NCI-H524 (cell line): ENCODE measurements at places on chromosomes 1 and 21.

DNA sequence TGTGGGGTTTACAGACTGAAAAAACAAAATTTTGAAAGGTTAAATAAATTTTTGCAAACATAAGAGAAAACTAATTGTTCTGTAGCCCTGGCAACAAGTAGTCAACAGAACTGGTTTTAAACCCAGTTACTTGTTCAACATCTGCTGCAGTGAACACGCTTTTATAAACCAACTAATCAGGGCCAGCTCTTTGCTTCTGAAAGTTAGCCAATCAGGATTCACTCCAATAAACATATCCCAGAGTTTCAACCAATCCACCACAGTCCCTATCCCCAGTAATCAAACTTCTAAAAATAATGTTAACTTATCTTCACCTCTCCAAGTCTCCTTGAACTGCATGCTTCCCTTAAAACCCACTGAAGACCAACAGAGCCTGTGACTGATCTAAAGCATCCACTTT lies 306.6 kb downstream of the CTH start:
- DNase-seq, result no peak

DNA sequence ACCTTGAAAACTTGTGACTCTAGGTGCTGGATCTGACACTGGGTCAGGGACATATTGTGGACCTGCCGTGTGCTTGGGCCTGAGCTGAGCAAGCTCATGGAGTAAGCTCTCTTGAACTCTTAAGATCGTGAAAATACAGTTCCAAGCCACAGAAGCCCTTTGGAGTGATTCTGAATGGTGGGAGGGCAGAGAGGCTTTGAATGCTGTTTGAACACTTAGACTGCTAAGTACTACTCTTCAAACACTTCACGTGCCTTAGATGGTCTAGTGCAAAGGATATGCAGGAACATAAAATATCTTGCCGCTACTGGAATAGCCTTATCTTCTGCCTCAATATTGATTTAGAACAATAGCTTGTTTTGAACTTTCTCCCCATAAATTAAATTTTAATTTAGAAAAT lies 21.6 kb downstream of the ROR1 start:
- peak; percentile 68 for DNase-seq

DNA sequence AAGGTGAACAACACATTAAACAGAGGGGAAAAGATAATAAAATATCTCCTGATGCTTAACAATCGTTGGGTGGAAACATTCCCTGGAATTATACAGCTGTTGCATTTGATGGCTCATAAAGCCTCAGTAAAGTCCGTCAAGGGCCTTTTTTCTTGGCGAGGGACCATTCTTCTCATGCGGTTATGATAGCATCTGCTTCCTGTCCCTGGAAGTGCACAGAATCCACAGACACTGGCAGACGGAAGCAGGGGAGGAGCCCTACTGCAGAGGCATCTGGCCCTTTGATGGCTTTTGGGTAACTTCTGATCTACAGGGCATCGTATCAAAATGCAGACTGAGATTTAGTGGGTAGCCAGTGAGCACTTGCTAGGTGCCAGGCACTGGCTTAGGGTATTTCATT lies 286.9 kb downstream of the KIF26B start:
- DNase-seq, result peak; percentile 38

- peak; percentile 45 for DNase-seq
These were observed 17.9 kb upstream of the L1TD1 start for GRCh38 chr1:62176597-62177312.

DNA sequence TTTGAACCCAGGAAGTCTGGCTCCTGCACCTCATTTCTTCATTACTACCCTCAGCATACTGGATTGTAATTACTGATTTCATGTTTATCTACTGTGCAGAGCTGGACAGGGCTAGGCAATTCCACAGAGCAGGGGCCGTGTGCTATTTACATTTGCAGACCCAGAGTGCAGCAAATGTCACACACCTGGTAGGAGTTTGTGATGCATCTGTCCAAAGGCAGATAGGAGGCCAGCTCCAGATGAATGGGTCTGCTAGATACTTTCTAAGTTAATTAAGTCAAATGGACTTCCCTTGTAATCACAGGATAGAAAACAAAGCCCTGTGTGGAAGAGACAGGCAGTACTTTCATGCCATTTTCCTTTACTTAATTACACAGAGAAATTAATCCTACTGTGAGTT lies 46.2 kb downstream of the PGBD5 start:
- no peak for DNase-seq

- DNase-seq, result peak; percentile 35
These were observed 105.8 kb downstream of the COLGALT2 start for GRCh38 chr1:183931646-183932271.

- DNase-seq, result no peak
These were observed 25.8 kb downstream of the SLC5A9 start for GRCh38 chr1:48248356-48248755.

GRCh38 chr1:59142311-59143132 lies 154.4 kb upstream of the FGGY start:
- DNase-seq, result no peak

DNA sequence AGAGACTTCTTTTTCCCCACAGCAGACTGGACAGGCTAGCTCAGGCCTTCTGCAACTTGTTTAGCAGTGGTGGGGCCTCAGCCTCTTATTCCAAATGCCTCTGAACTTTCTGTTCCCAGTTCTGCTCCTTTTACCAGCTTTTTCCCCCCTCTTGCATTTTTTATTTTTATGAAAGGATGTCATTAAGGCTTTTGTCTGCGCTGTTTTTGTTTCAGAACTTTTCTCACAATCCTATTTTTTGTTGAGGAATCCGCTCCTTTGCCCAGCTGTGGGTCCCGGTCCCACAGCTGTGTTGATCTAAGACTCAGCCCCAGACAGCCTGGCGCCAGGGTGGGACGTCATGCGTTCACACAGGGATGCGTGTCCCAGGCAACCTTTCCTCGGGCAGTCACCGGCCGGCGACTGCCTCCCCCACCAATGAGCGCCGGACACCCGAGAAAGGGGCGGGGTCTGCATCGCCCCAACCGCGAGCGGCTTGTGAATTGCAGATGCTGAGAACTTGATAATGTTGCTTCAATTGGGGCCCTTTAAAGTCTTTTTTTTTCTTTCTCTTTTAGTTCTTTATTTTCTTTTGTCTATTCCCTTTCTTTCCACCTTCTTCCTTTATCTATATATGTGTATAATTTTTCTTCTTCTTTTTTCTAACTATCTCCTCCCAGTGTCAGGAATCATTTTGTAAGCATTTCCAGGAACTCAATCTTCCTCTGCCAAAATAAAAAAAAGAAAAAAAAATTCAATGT lies 3.0 kb upstream of the ID3 start:
- peak; percentile 90 for DNase-seq

GRCh38 chr21:18244671-18245463 lies at the start of gene CHODL:
CHODL (plus strand) TSS chr21:18244833; CDS start chr21:18245224, 391 bp downstream.
- DNase-seq, result no peak

- no peak for DNase-seq
These were observed 59.5 kb downstream of the CNIH3 start for GRCh38 chr1:224675590-224675989.

GRCh38 chr1:224447251-224447650 lies 12.7 kb upstream of the WDR26 start:
- DNase-seq, result no peak

- peak; percentile 48 for DNase-seq
These were observed 69.8 kb downstream of the TPR start for GRCh38 chr1:186304982-186305949.

DNA sequence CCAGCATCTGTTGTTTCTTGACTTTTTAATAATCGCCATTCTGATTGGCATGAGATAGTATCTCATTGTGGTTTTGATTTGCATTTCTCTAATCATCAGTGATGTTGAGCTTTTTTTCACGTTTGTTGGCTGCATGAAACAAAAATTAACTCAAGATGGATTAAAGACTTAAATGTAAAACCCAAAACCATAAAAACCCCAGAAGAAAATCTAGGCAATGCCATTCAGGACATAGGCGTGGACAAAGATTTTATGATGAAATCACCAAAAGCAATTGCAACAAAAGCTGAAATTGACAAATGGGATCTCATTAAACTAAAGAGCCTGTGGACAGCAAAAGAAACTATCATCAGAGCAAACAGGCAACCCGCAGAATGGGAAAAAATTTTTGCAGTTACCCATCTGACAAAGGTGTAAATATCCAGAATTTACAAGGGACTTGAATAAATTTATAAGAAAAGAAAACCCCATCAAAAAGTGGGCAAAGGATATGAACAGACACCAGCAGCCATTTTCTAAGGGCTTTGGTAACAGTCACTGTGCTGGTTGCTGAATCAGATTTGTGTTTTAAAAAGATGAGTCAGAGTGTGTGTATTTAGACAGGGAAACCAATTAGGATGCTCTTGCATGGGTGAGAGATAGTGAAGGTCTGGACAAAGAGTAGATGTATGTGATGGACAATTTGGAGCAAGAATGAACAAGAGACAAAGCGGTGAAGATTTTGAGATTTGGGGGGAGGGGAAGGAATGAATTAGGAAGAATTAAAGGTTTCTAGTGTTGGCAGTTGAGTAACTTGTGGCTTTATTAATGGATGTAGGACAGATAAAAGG lies 110.7 kb downstream of the RYR2 start:
- no peak for DNase-seq

DNA sequence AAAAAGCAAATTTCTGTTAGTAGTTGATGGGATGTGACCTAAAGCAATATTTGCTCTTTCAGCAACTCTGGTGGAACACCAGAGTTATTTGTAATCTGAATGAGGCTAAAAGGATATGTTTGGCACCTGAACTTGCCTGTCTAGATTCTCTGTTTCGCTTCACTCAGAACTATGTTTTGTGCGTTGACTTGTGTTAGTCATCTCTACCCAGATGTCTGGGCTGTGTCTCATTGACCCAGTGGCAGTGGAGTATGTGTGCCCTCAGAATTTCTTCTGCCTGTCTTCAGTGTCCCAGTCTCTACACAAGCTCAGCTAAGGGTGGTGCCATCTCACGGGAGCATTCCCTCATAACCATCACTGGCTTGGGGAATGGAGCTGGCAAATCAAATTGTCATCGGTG lies 13.9 kb downstream of the KCNK1 start:
- DNase-seq, result no peak
